ENCODE measurements at places on chromosomes 12 and 14. TPM values are rescaled to one million over a fixed set of nuclear protein-coding genes. Genes with fewer than 3 reads are reported as not detected.

FAM181A gene
- total RNA-seq: not detected

DNA sequence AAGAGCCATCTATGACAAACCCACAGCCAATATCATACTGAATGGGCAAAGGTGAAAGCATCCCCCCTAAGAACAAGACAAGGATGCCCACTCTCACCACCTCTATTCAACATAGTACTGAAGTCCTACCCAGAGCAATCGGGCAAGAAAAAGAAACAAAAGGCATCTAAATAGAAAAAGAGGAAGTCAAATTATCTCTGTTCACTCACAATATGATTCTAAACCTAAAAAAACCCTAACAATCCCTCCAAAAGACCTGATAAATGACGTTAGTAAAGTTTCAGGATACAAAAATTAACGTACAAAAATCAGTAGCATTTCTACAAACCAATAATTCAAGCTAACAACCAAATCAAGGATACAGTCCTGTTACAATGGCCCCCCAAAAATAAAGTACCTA lies 26.9 kb downstream of the MDM1 start:
- no peak for DNase-seq

- peak; percentile 49 for DNase-seq
Observed at GRCh38 chr12:124581307-124582107, 14.1 kb upstream of the NCOR2 start.

DNA sequence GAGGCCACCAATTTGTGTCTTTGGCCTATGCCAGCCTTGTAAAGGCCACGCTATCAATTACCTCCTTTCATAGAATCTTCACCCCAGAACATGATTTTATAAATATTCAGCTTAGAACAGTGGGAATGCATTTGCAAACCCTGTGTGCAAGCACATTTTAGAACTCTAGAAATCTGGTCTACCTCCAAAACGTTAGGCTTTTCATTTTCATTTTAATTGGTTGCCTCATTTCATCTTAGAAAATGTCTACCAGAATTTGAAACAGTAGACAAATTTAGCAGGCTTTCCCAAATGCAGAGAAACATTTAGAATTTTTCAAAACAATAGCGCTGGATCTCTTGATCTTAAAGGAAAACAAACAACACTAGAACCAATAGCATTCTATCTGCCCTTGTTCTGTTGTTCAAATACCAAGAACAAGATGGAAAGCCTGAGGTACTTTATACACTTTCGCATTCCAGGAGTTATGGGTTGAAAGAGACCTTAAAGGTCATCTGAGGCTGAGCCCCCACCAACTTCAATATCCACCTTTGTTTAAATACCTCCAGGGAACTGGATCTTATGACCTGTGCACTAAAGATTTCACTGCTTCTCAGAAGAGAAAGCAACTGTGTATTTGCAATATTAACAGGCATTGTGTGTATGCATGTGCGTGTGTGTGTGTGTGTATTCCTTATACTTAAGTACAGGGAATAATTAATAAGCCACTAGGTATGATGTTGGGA lies 185.1 kb downstream of the C12orf42 start:
- no peak for DNase-seq

DNA sequence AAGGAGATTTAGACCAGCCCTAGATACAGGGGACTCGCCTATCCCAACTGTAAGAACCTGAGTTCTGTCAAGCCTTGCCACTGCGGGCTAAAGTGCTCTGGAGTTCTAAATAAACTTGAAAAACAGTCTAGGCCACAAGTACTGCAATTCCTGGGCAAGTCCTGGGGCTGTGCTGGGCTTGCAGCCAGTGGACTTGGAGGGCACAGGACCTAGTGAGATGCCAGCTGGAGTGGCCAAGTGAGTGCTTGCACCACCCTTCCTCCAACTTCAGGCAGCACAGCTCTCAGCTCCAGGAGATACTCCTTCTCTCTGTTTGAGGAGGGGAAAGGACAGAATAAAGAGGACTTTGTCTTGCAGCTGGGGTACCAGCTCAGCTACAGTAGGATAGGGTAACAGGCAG lies 307.6 kb upstream of the FBXO33 start:
- no peak for DNase-seq

- no peak for DNase-seq
Observed at GRCh38 chr14:33704481-33704880, 246.4 kb downstream of the EGLN3 start.

DNA sequence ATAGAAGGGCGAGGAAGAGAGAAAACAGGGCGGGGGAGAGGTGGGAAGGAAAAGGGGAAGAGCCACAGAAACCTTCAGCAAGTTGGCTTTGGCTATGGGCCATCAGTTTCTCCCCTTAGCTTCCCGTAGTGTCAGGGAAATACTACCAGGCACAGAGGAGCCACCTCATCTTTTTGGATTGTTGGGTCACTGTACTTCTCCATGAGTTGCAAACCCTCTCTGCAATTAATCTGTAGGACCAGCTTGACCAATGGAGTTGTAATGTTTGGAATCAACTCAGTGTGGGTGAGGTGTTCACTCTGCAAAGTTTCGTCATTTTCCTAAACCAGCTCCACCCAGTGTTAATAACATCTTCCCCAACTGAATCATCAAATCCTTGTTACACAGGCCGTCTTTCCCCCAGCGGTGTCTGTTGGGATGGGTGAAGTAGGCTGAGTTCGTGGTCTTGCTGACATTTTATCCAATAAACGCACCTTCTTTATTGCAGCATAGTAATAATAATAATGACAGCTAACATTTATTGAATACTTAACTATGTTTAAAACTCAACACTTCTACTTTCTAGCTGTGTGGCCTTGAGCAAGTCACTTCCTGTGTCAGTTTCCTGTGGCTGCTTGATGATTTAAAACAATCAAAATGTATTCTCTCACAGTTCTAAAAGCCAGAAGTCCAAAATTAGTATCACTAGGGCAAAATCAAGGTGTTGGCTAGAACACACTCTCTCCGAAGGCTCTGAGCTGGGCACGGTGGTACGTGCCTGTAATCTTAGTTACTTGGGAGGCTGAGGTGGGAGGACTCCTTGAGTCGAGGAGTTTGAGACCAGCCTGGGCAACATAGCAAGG lies 8.1 kb upstream of the GLTP start:
- DNase-seq: peak; percentile 72
